ENCODE measurements at places on chromosomes 6 and 20. TPM values are rescaled to one million over a fixed set of nuclear protein-coding genes. Genes with fewer than 3 reads are reported as not detected.

GRCh38 chr20:40293740-40294139 is 395.3 kb downstream of the MAFB start:
- ATAC-seq = no peak

DNA sequence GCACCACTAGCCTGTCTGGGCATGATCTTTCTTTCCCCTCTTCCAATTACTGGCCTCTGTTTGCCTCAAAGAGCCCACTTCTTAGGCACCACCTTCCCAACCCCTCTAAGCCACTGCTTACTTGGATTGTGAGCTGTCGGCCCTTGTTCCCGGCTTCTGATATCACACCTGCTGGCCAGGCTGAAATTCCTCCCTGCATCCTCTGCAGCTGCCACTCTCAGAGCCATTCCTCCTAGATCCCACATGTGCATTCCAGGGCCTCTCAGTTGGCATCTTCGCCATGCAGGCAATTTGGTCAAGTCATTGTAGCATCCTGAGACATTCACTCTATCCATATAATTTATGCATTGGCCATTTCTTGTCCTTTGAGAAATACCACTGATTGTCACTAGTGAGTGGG is 135.9 kb downstream of the OLIG3 start:
- no peak for ATAC-seq

DNA sequence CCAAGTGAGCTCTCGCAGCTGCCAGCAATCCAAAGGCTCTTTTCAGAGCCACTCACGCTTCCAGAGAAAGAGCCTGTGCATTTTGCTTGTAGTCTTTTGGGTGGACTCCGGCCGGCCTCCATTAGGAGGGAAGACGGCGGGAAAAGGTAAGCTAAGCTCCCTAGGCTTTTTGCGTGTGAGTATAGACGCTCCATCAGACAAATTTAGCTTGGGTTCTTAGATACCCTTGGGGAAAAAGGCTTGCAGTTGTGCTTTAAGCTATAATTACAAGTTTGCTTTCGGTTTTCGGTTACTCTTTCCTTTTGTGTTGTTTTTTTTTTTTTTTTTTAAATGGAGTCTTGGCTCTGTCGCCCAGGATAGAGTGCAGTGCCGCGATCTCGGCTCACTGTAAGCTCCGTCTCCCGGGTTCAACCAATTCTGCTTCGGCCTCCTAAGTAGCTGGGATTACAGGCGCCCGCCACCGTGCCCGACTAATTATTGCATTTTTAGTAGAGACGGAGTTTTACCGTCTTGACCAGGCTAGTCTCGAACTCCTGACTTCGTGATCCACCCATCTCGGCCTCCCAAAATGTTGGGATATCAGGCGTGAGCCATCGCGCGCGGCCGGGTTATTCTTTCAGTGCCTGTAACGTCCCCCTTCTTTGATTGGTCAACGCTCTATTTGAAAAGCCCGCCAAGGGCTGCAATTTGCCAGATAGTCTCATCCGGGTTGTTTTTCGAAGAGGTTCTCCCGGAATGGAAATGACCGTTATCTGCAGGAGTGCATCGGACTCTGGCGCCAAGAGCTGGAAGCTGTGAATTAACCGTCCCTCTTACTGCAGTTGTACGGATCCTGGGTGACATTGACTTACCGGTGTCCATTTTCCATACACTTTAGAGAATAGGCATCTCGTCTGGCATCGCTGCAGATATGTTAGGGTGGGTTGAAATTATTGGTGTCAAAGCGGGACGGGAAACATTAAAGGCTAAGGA is 18.1 kb downstream of the OR2B2 start:
- ATAC-seq = peak; percentile 33

- ATAC-seq = peak; percentile 34
Observed at GRCh38 chr6:12119085-12119588, 107.0 kb downstream of the HIVEP1 start.

- ATAC-seq = no peak
Observed at GRCh38 chr6:132354517-132355167, 46.6 kb downstream of the MOXD1 start.

GRCh38 chr6:15905488-15906419 is 223.1 kb upstream of the MYLIP start:
- ATAC-seq = no peak

DNA sequence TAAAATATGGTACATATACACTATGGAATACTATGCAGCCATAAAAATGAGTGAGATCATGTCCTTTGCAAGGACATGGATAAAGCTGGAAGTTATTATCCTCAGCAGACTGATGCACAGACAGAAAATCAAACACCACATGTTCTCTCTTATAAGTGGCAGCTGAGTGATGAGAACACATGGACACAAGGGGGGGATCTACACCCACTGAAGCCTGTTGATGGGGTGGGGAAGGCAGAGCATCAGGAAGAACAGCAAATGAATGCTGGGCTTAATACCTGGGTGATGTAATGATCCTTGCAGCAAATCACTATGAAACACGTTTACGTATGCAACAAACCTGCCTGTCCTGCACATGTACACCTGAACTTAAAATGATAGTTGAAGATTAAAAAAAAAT is 71.3 kb downstream of the MANEA start:
- ATAC-seq = no peak

DNA sequence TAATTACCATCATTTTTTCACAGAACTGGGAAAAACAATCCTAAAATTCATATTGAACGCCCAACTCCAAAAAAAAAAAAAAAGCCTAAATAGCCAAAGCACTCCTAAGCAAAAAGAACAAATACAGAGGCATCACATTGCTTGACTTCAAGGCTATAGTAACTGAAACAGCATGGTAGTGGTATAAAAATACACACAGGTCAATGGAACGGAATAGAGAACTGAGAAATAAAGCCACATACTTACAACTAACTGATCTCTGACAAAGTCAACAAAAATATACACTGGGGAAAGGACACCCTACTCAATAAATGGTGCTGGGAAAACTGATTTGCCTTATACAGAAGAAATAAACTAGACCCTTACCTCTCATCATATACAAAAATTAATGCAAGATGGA is 89.6 kb downstream of the MRAP2 start:
- no peak for ATAC-seq

DNA sequence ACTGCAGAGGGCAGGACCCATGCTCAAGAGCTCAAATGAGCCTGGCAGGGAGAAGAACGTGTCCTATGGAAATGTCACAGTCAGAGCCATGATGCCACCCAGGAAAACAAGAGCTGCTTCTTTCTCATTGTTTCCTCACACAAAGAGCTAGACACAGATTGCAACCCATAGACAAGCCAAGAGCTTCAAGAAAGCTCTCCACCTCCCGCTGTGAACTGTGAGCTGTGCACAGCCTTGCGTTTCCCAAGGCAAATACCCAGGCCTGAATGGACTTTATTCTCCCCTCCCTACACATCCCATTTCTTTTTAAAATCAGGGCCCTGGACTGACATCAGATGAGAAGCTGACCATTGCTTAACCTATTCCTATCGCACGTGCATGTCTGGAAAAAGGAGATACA is 388.8 kb downstream of the RNGTT start:
- peak; percentile 47 for ATAC-seq

TSHZ2 gene
- total RNA-seq = 15.6 TPM
